Peyer's patch (tissue), 4 donors: ENCODE measurements at places on chromosomes 2 and 18.

DNA sequence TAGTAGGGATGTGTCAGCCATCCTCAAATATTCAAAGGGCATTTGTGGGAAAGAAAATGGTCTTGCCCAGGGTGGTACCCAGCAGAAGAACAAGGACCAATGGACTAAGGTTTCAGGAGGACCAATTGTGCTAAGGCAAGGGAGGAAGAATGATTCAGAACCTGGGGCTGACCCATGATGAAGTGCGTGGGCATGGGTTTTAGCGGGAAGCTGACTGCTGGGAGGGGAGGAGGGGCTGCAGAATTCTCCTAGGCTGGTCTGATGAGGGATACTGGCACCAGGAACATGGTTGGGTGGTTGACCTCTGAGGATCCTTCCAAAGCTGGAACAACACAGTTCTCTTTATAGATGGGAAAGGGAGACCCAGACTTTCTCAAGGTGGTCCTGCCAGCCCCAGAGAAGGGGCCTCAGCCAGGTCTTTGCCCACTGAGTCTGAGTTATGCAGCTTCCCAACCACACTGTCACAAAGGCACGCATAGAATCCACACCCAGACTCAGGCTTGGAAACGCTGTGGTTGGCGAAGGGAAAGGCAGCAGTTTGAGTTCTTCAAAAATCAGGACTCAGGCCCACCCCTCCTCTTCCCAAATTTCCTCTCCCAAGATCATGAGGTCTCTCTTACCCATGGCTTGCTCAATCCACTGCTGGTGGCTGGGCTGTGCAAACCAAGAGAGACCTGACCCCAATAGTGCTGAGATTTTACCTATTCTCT is 37.3 kb downstream of the MARCO start:
- H3K4me1 ChIP-seq = no peaks in the 10 kb centered on the region
- H3K27ac ChIP-seq = no peak overlapping the region
- H3K27me3 ChIP-seq = no peaks in the 10 kb centered on the region
- DNase-seq = no peak
- no peak overlapping the region for H3K4me3 ChIP-seq

DNA sequence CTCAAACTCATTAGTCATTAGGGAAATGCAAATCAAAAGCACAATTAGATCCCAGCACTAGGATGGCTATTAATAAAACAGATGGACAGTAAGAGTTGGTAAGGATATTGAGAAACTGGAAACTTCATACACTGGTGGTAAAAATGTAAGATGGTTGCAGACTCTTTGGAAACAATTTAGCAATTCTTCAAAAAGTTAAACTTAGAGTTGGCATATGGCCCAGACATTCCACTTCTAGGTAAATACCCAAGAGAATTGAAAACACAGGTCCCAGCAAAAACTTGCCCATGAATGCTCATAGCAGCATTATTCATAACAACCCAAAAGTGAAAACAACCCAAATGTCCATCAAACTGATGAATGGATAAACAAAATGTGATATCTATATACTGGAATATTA is 84.9 kb upstream of the ZFP36L2 start:
- H3K27ac ChIP-seq = no peak overlapping the region
- no peaks in the 10 kb centered on the region for H3K36me3 ChIP-seq
- peaks cover 14% of the 10 kb centered on the region for H3K4me1 ChIP-seq
- no peak for DNase-seq
- H3K4me3 ChIP-seq = no peak overlapping the region

DNA sequence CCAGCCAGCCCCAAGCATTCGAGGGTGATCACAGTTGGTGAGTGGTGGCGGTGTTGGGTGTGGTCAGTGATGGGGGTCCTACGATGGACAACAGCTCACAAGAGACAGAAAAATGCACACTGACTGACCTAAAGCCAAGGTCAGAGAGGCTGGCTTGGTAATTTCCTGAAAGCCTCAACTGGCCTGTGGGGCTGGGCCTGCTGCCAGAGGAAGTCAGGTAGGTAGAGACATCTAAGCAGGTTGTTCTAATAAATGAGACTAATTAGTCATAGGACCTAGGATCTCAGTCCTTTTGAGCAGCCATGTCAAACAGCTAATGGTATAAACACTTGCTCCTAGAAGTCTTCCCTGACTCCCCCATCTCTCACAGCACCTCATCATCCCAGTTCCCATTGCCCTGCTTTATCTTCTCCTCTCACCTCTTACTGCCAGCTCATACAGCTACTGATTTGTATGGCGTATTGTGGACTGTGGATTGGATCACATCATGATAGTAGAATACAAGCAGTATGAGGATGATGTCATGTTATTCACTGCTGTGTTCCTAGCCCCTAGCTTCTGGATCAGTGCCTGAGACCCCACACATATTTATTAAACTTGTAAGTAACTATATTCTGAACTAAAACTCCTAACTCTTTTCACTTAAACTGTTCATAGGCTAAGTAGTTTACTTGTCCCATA is 262.9 kb upstream of the KLHL29 start:
- H3K36me3 ChIP-seq = no peaks in the 10 kb centered on the region
- H3K4me3 ChIP-seq = no peak overlapping the region
- H3K27ac ChIP-seq = peak overlapping the region; percentile 25
- H3K4me1 ChIP-seq = peaks cover 3% of the 10 kb centered on the region
- no peak for DNase-seq
- H3K27me3 ChIP-seq = no peaks in the 10 kb centered on the region

DNA sequence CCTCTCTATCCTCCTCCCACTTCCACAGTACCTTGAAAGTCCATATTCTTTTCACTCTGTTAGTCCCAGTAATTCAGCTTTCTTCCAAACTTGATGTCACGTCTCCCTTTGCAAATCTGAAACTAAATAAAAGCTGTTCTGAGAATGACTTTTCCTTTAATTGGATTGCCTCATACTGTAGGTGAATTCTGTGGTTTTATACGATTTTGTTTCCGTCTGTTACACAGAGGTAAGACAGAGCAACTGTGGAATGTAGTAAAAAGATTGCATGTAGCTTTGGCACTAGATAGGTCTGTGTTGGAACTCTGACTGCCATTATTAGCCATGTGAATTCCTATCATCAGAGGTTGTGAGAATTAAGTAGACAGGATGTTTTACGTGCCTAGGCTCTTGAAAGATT is 25.9 kb downstream of the MALT1 start:
- no peaks in the 10 kb centered on the region for H3K27me3 ChIP-seq
- no peaks in the 10 kb centered on the region for H3K4me1 ChIP-seq
- no peaks in the 10 kb centered on the region for H3K36me3 ChIP-seq

- no peaks in the 10 kb centered on the region for H3K4me1 ChIP-seq
- H3K27ac ChIP-seq = no peak overlapping the region
- H3K4me3 ChIP-seq = no peak overlapping the region
- DNase-seq = no peak
- no peaks in the 10 kb centered on the region for H3K27me3 ChIP-seq
These were observed 568.8 kb upstream of the ZEB2 start for GRCh38 chr2:145088756-145089155.

GRCh38 chr18:8895987-8896619 is 190.7 kb downstream of the MTCL1 start:
- DNase-seq = no peak
- H3K4me3 ChIP-seq = no peak overlapping the region

GRCh38 chr2:223725494-223725893 is 111.9 kb downstream of the AP1S3 start:
- no peak overlapping the region for H3K4me3 ChIP-seq
- no peaks in the 10 kb centered on the region for H3K36me3 ChIP-seq
- H3K4me1 ChIP-seq = no peaks in the 10 kb centered on the region
- DNase-seq = peak; percentile 68

DNA sequence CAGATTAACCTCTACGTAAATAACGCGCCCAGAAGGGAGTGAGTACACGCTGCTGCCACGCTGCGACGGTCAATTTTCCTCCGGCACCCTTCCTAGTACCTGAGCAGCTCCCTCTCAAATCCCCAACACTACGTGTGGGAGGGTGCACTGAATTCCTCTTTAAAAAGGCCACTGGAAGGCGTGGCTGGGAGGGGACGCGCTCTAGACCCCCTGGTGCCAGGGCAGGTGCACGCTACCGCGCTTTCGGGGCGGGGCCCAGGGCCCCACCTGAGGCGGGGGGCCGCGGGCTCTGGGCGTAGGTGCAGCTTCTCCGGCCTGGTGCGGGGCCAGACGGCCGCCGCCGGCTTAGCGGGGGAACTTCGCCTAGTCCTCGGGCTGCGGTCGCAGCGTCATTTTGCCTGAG is 668 bp upstream of the ANKRD12 start:
- H3K27me3 ChIP-seq = no peaks in the 10 kb centered on the region
- H3K4me1 ChIP-seq = peaks cover 25% of the 10 kb centered on the region
- no peak for DNase-seq
- peak overlapping the region; percentile 95 for H3K4me3 ChIP-seq

DNA sequence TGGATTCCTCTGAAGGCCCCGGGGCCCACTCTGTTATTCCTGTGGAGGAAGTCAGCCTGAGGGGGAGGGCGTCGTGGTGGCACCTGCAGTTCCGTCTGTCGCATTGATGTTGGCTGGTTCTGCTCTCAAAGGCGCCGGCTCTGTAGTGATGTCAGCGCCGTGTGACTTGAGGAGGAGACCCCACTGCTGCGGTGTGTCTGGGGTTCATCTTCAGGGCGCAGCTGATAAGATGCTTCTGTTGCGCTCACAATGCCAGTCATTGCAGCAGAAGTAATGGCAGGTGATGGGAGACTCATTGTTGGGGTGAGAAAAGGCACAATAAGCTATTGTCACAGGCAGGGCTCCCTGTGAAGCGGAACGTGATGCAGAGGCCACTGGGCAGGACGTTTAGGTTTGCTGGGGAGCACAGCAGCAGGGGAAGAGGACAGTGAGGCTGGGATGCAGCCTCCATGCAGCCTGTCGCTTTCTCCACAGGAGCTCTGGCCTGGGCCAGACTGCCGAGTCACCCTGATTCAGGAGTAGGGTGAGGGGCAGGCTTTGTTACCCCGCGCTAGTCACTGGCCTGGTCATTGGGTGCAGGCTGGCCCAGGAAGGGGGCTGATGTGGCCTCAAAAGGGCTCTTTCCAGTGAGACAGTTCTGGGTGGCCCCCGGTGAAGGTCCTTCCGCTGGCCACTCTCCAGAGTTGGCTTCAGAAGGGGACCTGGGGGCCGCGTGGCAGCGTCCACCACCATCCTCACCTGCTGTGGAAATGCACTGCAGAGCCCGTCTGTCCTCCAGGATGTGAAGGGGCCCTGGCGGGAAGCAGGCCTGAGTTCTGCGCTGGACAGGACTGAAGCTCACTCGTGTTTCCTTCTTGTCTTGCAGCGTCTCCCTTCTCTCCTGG is 42.9 kb downstream of the SH3BP4 start:
- peaks cover 6% of the 10 kb centered on the region for H3K36me3 ChIP-seq
- H3K4me3 ChIP-seq = no peak overlapping the region
- no peaks in the 10 kb centered on the region for H3K27me3 ChIP-seq
- DNase-seq = no peak
- H3K27ac ChIP-seq = no peak overlapping the region

DNA sequence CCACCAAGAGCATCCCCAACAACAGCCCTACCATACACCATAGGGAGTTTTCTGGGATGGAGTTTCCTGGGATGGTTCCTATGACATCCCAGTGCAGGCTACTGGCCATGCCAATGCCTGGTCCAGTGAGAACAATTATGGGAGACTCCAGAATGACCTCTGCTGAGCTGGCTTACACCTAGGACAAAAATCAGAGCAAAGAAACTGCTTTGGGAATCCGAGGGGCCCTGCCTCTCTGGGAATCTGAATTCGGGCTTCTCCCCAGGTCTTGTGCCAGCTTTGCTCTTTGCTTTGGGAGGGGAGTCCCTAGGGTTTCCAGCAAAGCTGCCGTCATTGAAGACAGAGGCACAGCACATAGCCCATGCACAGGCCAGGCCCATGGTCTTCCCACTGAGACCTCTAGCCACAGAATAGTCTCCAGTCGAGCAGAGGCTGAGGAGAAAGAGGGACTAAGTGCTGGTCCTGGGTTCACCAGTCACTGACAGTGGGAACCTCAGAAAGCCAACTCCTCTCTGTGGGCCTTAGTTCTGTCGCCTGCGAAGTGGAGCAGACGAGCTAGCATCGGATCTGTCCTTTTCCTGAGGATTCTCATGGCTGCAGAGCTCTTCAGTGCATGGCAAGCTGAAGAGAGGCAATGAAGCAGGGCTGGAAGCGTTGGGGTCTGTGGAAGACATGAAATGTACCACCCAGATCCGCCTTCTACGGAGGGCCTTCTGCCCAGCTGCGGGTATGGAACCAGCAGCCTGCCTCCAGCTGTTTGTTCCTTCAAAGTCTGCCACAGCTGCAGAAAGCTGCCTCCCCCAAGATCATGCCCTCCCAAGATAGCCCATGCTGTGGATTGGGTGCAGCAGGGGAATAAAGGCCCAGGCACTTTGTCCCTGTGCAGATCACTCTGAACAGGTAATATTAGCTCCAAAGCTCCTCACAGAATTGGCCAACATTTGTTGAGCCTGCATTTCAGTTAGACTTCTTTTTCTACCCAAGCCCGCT is 11.2 kb upstream of the LBH start:
- DNase-seq = no peak
- H3K4me1 ChIP-seq = peaks cover 17% of the 10 kb centered on the region
- H3K4me3 ChIP-seq = no peak overlapping the region

DNA sequence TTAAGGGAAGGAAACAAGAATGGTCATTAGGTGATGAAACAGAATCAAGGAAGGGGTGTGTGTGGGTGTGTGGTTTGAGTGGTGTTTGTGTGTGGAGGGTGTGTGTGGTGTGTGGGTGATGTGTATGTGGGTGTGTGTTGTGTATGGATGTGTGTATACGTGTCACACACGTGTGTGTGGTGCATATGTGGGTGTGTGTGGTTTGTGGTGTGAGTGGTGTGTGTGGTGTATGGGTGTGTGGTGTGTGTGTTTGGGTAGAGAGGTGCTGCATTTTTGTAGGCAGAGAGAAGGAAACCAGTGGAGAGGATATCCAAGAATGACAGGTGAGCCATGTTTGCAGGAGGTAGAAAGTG is 1.1 kb upstream of the CEP192 start:
- no peak for DNase-seq
- no peaks in the 10 kb centered on the region for H3K4me1 ChIP-seq
- peaks cover 5% of the 10 kb centered on the region for H3K36me3 ChIP-seq
- peak overlapping the region; percentile 88 for H3K4me3 ChIP-seq
- H3K27ac ChIP-seq = no peak overlapping the region

DNA sequence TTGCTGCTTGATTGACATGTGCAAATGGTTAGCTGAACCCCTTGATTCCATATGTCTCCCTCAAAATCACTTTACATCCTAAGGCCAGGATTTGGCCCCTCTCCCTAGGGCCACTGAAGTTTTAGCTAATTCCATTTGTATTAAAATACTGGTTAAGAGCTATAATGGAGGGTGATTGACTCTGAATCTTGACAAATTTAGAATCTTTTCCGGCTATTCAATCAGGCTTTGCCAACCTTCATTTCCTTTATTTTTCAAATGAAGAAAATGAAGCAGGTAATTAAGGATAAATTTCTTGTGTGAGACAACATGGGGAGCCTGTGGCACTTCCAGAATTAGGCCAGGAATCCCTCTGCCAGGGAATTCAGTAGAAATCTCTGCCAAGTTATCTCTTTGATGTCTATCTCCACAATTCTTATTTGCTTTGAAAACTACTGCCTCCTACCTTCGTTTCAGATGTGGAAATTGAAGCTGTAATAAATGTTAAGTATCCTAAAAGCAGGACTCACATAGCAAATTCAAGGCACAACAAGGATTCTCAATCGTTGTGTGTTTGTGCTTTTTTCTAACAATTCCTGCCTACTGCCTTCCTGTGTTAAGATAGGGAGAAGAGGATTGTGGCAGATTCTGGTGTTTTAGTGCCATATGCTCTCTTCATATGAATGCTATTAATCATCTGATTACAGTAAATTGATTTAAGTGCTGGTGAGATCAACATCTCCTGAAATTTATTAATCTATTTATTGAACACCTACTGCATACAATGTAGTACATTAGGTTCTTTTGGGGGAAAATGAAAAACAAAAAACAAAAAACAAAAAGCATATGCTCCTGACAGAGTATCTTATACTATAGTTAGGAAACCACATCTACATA is 47.8 kb upstream of the MAP4K3 start:
- no peaks in the 10 kb centered on the region for H3K27me3 ChIP-seq
- no peak overlapping the region for H3K4me3 ChIP-seq
- H3K36me3 ChIP-seq = no peaks in the 10 kb centered on the region
- DNase-seq = no peak
- H3K4me1 ChIP-seq = no peaks in the 10 kb centered on the region
- H3K27ac ChIP-seq = no peak overlapping the region
